ENCODE measurements at places on chromosomes 12 and 14.

- DNase-seq: no peak
These were observed 153.7 kb upstream of the BTG1 start for GRCh38 chr12:92299344-92299743.

DNA sequence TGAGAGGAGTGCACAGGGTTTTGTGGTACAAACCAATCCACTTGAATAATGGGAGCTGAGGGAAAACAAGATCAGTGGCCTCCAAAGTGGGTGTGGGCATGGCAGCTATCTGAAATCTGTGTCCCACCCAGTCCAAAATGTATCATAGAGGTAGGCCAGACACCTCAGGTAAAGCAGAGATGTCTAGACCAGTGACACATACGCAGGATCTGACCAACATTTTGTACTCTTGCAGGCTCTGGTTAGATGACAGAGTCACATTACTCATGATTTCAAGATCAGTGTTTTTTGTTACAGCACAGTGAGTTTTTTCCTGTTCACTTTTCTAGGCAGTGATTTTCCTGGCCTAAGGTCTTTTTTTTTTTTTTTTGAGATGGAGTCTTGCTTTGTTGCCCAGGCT, 211.8 kb downstream of the PCNX1 start:
- DNase-seq: no peak

GRCh38 chr14:35940291-35940690, 114.2 kb downstream of the BRMS1L start:
- no peak for DNase-seq

DNA sequence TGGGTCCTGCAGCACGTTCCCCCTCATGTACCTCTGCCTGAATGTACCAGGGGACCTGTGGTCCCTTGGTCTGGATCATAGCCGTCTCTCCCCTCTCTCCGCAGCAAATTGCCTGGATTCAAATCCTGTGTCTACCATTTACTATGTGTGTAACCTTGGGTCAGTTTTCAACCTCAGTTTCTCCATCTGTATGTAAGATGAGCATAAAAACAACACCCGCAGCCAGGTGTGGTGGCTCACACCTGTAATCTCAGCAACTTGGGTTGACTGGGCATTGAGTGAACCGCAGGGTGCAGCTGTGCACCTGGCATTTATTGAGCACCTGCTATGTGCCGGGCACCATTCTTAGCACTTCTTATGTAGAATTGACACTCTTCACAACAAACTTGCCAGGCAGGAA, 14.1 kb downstream of the CYP46A1 start:
- DNase-seq: no peak

DNA sequence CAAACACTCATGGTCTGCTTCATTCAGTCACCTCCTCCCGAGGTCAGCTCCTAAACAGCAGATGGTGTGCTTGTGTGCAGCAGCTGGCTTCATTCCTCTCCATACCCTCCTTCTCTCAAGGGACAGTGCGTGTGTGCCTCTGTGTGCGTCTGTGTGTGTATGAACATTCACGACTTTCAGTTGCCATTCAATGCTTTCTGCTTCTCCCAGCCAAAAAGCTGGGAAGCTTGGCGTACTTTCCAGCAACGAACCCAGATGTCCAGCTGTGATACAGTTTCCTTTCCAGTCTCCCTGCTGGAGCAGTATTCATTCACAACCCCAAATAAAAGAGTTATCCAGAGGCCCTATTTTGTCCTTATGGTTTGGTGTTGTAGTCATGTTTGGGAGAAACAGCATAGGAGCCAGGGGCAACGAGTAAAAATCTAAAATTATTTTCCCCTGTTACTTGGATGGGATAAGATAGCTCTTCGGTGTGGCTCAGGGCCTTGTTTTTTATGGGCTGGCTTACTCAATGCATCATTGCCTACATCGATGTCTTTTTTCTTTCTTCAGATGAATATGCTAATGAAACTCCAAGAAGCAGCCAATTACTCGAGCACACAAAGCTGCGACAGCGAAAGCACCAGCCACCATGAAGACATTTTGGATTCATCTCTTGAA, 379.3 kb downstream of the NAV3 start:
- DNase-seq: peak; percentile 21
